Sigmoid colon (tissue), 7 donors: ENCODE measurements at places on chromosomes 16 and 17. TPM values are rescaled to one million over a fixed set of nuclear protein-coding genes. Genes with fewer than 3 reads are reported as not detected.
A peak's percentile ranks its signal among the peaks of the same experiment; 100 is the strongest.

- DNase-seq = no peak
Observed at GRCh38 chr16:11520442-11520841, 66.3 kb downstream of the LITAF start.

The SMPD3 gene
- total RNA-seq = 2.8 TPM

The KRTAP17-1 gene
- not detected for total RNA-seq

The RFFL gene
- total RNA-seq = 20.7 TPM

GRCh38 chr17:12341328-12341727 is 320.7 kb downstream of the MAP2K4 start:
- DNase-seq = no peak

GRCh38 chr17:28792877-28793661 is 49.3 kb downstream of the TRAF4 start:
- DNase-seq = no peak

- no peak for DNase-seq
Observed at GRCh38 chr17:57221366-57222350, 34.7 kb upstream of the MSI2 start.

DNA sequence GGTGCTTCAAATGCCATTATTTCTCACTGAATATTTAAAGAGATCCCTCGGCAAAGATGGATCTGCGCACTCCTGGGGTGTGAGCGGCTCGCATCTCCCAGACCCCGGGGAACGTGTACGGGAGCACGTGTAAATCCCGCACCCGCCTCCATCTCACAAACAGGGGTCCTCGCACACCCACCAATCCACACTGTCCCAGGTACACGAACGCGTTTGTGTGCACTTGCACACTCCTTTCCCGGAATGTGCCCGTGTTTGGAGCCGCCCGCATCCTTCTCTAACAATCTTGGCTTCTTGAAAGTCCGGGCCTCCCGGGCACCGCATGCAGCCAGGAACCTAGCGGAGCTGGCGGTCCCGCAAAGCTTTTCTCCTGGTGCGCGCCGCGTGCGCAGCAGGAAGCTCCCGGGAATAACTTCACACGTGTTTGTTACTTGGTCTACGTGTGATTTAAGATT is 2.5 kb upstream of the SALL1 start:
- DNase-seq = no peak

GRCh38 chr17:43560461-43561427 is 14.6 kb upstream of the ETV4 start:
- no peak for DNase-seq

- DNase-seq = no peak
Observed at GRCh38 chr17:21171309-21171922, 42.5 kb downstream of the TMEM11 start.

DNA sequence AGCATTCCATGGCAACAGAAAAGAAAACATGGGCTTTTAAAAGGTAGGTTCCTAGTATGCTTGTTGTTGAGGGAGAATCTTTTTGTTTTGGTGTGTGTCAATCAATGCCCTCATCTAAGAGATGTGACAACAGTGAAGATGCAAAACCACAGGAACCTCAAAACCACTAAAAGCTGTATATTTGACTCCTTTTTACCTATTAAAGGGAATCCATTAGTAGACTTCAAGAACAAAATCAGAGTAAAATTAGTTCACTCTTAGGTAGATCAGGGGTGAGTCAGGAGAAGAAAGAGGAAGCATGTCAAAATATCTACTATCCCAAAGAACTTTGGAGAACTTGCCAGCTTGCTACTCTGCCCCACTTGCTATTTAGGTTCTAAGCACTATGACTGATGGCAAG is 89.1 kb downstream of the CDK5R1 start:
- no peak for DNase-seq

- no peak for DNase-seq
Observed at GRCh38 chr17:4706121-4706520, 2.2 kb upstream of the PELP1 start.

The GRAP gene
- total RNA-seq = 9.6 TPM

The C16orf74 gene
- total RNA-seq = 1.1 TPM

DNA sequence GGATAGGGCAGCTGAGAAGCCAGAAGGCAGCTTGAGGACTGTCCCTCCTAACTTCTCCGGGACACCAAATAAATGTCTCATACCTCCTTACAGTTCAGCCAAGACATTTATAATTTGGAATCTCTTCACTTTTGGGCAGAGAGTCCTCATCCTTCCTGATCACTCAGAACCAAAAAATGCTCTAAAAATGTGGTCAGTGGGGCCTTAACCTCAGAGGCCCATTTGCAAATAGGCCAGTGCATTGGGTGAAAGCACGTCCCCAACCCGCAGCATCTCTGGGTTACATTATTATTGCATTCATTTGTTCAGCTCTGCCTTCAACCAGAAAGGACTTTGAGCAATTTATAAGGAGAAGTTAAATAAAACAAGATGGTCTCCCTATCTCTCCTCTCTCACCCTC is 112.4 kb upstream of the IRX3 start:
- no peak for DNase-seq

GRCh38 chr16:7615565-7615964 is 282.9 kb downstream of the RBFOX1 start:
- no peak for DNase-seq

- no peak for DNase-seq
Observed at GRCh38 chr17:31313982-31314781, at the start of gene EVI2B. TSS of gene EVI2B (minus strand) at chr17:31314054. CDS start at chr17:31305609, 8,445 bp downstream.

The CA7 gene
- not detected for total RNA-seq

DNA sequence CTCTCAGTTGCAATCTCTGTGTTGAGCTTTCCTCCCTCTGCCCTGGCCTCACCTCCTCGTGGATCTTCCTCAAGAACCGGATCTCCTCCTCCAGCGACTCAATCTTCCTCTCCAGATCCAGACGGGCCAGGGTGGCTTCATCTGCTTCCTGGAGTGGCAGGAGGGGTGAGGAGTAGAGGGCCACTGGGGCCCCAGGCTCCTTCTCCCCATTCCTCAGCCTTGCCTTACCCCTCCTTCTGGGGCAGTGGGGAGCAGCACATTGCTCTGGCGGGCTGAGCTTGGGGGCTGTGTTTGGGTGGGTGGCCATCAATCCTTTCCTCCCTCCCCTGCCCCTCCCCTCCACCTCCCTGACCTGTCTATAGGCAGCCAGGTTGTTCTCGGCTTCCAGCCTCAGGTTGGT is 1.6 kb downstream of the GFAP start:
- DNase-seq = peak; percentile 42

The EVPLL gene
- total RNA-seq = not detected

DNA sequence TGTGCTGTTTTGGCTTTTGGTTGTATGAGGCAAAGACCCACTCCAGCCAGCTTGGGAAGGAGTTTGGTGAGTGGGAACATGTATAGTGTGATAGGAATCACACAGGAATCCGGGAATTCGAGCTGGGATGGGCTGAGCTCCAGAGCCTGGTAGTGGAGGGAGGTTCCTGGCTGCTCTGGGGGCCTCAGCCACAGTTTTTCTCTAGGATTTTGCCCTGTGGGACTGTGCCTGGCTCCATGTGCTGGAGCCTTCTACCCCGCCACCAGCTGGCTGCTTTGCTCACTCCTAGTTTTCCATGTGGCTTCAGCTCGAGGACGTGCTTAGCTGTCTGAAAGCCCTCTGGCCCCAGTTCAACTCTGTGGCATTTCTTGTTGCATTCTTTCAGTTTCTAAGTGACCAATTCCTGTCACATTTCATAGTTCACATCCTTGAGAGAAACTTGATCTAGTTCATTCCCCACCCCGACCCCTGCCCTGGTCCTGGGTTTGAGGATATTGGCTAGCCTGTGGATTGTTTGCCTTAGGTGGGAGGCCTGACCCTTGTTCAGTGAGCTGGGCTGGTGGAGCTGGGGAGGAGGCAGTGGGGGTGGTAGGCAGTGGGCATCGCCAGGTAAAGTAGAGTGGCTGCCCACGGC is 5.0 kb downstream of the SEC14L1 start:
- DNase-seq = peak; percentile 83

The KREMEN2 gene
- total RNA-seq = not detected

DNA sequence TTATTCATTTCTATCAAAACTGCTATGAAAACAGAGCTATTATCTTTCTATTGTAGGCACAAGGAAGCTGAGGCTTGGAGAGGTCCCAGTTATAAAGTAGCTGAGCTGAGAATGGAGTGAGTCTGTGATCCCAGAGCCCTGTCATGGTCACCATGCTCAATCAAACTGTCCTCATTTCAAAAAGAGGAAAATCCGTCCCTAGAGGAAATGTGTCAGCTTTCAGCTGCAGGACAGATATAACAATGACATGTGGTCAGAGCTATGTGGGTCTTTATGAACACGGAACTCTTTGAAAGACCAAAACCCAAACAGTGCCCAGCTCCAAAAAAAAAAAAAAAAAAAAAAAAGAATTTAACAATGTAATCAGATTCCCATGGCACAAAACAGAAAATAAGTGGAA is 266.1 kb downstream of the XYLT1 start:
- DNase-seq = no peak

- no peak for DNase-seq
Observed at GRCh38 chr16:3038896-3039295, 2.2 kb upstream of the BICDL2 start.

GRCh38 chr17:901964-902363 is 77.6 kb downstream of the NXN start:
- DNase-seq = no peak

DNA sequence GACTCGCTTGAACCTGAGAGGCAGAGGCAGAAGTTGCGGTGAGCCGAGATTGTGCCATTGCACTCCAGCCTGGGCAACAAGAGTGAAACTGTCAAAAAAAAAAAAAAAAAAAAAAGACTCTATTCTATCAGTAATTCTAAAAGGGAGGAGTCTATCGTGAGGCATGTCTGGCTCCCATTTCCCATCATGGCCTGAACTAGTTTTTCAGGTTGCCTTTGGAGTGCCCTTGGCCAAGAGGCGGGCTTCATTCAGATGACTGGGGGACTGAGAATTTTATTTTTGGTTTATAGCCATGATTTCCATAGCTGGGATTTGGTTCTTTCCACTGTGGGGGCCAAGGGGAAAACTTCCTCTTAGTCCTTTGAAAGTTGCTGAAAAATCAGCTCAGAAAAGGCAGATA is 3.5 kb upstream of the SNX29 start:
- no peak for DNase-seq

- no peak for DNase-seq
Observed at GRCh38 chr17:55186937-55187770, 77.6 kb upstream of the HLF start.

The EEF2KMT gene
- 11.1 TPM for total RNA-seq

DNA sequence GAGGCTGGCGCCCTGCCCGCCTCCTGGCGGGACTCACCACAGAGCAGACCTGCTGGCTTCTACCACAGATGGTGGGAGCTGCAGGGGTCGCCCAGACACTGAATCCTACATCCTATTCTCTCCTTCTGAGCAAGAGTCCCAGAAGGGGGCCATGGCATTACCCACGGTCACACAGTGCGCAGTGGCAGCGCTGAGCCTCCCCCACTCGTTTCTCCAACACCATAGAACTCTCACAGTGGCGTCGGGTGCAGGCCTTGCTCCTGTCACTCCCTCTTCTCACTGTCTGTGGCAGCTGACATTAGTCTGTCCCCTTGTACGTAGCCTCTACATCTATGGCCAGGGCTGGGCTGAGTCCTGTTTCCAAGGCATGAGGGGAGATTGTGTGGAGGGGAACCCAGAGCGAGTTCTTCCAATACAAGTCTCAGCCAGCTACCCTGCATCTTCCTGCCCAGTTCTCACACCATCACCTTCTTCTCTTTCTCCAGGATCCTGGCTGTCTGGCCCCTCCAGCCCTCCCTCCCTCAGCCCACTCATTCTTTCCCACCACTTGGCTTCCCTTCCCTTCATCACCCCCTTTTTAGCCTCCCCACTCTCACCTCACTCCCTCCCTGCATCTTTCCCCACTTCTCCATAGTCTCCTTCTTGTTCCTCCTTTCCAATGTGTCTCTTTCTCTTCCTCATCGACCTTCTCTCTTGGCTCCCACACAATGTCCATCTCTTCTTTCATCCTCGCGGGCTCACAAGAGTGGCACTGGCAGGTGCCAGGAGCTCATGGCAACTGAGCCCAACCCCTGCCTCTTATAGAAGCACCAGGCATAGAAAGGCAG is 5.9 kb downstream of the UBTF start:
- no peak for DNase-seq

DNA sequence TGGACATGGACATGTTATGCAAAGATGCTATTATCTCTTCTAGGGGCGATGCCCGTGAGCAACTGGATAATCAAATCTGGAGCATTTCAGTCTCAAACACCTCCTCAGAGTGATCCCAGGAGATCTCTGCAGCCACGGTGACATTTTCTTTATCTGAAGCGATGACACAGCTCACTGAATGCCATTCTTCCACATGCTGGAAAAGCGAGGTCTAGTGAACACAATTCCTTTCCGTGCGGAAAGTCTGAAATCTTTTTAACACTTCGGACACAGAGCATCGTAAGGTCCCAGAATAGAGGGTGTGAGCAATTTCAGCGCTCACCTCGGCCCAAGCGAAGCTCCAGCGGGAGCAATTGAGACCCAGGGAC is 531 bp upstream of the HASPIN start:
- no peak for DNase-seq

DNA sequence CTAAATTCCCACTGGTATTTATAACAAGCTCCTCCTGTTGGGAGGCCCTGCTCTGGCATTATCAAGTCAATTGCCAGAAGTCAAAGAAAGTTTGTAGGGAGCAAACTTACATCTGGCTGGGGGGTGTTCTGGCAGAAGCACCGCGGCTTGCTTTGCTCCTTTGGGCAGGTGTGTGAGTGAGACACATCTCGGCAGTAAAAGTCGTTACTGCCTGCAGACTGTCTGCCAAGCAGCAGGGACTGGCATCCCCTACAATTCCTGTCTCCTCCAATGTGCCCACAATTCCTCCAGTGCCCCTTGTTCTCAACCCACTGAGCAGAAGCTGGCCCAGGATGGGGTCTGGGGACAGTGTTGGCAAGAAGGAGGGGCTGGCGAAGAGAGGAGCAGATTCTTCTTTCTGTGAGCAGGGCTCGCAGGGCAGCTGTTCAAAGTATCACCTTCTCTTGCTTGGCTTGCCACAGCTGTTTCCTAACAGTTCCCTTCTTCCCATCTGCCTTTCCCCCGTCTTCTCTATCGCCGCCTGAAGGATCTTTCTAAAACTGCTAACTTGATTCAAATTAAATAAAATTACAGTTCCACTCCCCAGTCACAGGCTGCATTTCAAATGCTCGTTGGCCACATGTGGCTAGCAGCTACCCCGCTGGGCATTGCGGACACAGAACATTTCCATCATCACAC is 30.2 kb downstream of the SPACA3 start:
- DNase-seq = no peak

The SCN4A gene
- 4.2 TPM for total RNA-seq

The KRT40 gene
- not detected for total RNA-seq

The XAF1 gene
- total RNA-seq = 41.5 TPM

The NUP88 gene
- total RNA-seq = 68.3 TPM
